ENCODE measurements at places on chromosomes 5 and 9.

DNA sequence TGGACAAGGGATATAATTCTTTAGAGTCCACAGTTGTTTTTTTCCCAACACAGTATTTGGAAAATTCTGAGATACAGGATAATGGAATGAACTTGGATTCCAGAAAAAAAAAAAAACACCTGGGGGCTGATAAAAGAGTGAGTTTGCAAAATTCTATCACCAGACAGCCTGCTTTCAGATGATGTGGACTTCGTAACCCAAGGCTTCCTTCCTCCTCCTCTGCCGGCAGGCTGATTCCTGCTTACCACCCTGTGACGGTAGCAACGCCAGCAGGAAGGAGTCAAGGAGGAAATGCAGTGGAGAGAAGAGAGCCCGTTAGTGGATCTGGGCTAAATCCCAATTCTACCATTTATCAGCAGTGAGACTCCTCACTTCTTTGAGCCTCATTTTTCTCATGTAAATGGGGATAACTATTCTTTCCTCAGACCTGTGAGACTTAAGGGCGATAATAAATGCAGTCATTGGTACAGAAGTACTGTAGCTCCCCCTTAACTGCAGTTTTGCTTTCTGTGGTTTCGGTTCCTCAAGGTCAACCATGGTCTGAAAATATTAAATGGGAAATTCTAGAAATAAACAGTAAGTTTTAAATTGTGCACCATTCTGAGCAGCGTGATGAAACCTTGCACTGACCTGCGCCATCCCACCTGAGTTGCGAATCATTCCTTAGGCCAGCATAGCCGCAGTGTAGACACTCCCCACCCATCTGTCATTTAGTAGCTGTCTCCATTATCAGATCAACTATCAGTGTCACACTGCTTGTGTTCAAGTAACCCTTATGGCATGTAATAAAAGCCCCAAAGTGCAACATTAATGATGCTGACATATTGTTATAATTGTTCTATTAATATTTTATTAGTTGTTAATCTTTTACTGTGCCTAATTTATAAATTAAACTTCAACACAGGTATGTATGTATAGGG, 71.4 kb downstream of the DCP2 start:
- DNase-seq, result no peak

GRCh38 chr5:124707520-124707919, 38.9 kb downstream of the ZNF608 start:
- no peak for DNase-seq

GRCh38 chr9:5274770-5275169, 29.7 kb downstream of the RLN2 start:
- DNase-seq, result no peak

- no peak for DNase-seq
Measured at GRCh38 chr5:1725641-1726468, 73.8 kb downstream of the MRPL36 start.

- no peak for DNase-seq
Measured at GRCh38 chr9:5438301-5439162, 807 bp upstream of the PLGRKT start.

GRCh38 chr5:103275851-103276250, 17.3 kb downstream of the MACIR start:
- no peak for DNase-seq

Data from HFFc6 (cell line).